Hematopoietic multipotent progenitor cell treated with erythropoietin and hydrocortisone succinate and interleukin-3 and kit ligand, for 8 days (in vitro differentiated cells): ENCODE measurements at places on chromosomes 3 and 15.
A peak's percentile ranks its signal among the peaks of the same experiment; 100 is the strongest.

- DNase-seq, result peak; percentile 90
These were observed 5.1 kb downstream of the GP9 start for GRCh38 chr3:129065720-129066073.

GRCh38 chr3:40550167-40550566 lies 25.4 kb downstream of the ZNF621 start:
- DNase-seq, result no peak

DNA sequence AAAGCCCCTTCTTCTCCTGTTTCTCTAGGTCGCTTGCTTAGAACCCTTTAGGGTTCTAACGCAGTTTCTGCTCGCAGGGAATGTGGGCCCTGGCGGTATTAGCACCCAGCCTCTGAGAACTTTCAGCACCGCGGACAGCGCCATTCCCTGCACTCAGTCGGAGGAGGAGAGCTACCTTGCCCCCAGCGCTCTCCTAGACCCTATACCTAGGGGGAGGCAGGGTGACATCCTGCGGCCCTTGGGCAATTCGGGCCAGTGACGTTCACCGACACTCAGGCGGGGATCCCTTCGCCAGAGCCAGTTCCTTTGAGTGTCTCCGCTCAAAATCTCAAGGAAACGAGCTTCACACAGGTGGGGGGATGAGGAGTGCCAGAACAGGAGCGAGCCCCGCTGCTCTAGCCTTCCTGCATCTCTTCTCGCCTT lies 1.3 kb downstream of the SLC7A14 start:
- peak; percentile 72 for DNase-seq

- no peak for DNase-seq
These were observed 150.3 kb downstream of the SNRK start for GRCh38 chr3:43436507-43437140.

GRCh38 chr3:98901119-98901391 lies 440 bp downstream of the DCBLD2 start:
- DNase-seq, result peak; percentile 16

DNA sequence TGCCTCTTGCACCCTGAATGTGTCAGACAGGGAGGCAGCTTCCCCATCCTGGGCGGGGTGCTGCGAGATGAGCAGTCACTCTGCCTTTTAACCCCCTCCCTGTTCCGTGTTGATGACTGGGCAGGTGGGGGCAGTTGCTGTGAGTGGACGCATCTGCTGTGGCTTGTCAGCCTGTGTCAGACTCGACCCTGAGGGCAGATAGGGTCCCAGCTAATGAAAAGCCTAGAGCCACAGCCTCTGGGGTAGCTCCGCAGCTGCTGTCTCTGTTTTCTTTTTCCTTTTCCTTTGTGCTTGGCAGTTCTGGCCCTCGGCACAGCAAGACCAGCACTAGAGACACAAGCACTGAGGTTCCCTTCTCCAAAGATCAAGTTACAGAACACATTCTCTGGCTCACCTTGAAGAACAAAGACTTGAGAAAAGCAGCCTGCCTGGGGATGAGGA lies 43.0 kb upstream of the GLCE start:
- DNase-seq, result no peak
